Right forelimb (tissue), 1 donor: ENCODE measurements at places on chromosomes 1 and 21.

GRCh38 chr1:14190508-14190907 lies 408.0 kb upstream of the KAZN start:
- DNase-seq, result no peak

DNA sequence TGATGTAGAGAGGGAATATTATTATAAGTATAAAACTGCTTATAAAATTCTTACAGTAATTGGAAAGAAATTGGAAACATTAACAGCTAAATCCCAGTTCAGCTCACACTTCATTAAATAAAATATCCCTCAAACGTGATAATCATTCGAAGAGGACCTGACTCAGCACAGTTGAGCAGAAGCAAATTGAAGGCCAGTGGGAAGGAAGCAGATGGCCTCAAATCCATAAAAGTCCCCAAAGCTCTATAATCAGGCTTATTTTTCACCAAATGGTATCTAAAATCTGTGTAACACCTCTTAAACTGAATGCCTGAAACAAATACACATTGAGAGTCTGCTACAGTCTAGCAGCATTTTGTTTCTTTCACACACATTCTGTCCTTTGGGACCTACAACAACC lies 106.8 kb downstream of the TENT5C start:
- DNase-seq, result no peak

- DNase-seq, result no peak
Measured at GRCh38 chr1:238323490-238323889, 432.8 kb upstream of the ZP4 start.

GRCh38 chr1:23344987-23345472 lies 946 bp upstream of the HNRNPR start:
- peak; percentile 62 for DNase-seq

DNA sequence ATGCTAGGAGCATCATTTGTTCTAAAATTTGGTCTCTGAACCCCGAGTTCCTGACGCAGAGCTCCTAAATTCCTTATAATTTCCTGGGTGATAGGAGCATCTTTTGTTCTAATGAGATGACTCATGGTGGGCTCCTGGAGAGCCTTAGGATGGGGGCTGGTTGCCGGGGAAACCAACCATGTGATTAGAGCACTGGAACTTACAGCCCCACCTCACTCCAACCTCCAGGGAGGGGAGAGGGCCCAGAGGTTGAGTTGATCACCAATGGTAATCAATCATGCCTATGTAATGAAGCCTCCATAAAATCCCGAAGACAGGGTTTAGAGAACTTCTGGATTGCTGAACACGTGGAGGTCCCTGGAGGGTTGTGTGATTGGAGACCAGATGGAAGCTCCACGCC lies 7.7 kb downstream of the SHISAL2A start:
- no peak for DNase-seq

DNA sequence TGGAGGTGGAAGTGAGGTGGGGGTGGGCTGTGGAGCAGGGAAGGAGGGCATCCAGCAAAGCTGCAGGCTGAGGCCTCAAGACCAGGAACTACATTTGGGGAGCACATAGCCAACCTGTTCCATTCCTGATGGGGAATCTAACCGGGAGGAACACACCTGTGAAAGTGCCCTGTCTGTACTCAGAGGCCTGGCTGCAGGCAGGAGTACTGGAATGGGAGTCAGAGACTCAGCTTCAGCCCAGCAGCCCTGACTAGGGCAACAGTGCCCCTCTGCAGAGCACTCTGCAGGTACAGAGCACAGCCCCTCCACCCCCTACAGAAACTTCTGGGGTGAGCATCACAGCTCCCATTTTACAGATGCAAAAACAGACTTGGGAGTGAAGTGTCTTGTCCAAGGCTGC lies 126.4 kb downstream of the DMRTB1 start:
- DNase-seq, result peak; percentile 16

DNA sequence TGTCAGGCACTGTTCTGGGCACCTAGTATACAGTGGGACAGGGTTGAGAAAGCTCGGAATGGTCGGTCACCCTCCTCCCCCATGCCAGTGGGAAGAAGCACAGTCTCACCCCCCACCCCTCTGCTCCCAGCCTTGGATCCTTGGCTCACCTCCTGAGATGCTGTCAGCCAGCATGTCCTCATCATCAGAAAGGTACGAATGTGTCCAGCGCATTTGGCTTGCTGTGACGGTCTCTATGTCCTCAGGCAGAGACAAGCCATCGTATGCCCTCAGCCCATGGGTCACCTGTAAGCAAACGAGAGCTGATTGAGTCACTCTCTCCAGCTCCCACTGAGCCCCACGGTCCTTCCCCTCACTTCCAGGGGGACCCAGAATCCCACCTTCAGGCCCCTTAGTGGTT lies 41.1 kb downstream of the HSPG2 start:
- no peak for DNase-seq

- DNase-seq, result no peak
Measured at GRCh38 chr21:14312871-14313270, 70.1 kb downstream of the HSPA13 start.

- DNase-seq, result no peak
Measured at GRCh38 chr1:45325851-45326506, 716 bp upstream of the HPDL start.

GRCh38 chr1:90710579-90711536 lies 6.2 kb downstream of the BARHL2 start:
- no peak for DNase-seq

DNA sequence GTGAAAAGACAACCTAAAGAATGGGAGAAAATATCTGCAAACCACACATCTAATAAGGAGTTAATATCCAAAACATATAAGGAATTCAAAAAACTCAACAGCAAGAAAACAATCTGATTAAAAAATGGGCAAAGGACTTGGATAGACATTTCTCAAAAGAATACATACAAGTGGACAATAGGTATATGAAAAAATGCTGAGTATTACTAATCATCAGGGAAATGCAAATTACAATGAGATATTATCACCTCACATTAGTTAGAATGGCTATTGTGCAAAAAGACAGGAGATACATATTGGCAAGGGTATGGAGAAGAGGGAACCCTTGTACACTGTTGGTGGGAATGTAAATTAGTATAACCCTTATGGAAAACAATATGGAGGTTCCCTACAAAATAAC lies 44.9 kb downstream of the TRMT1L start:
- no peak for DNase-seq

DNA sequence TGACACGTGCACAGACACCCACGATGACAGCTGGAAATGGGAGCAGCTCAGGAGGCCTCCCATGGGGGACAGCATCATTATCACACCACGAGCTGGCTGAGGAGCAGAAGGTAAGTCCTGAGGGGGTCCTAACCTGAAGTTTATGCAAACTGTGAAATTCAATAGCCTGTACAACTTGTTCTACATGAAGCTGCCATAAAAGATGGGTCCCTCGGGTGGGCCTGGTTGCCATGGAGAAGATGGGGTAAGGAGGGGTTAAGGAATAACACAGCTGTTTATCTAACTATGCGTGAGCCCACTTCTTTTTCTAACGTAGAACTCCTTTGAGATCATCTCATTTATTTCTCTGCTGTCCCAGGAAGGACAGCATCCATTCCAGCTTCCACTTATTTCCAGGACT lies 163.4 kb upstream of the CD34 start:
- no peak for DNase-seq

DNA sequence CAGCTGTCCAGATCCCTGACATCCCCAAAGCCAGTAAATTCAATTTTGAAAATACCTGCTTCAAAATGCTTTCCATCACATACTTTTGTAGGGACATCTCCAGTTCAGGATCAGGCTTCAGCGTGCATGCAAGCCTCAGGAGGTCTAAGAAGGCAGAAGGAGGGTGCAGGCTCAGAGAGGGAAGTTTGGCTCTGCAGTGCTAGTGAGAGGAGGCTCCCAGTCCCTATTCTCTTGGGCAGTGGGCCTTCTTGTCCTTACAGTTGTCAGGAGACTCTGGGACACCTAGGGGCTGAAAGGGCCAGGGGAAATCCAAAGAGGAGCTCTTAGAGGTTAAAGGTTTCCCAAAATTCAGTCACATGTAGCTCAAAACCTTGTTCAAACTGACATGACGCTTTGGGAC lies 20.1 kb downstream of the ADCY10 start:
- no peak for DNase-seq

GRCh38 chr1:15172405-15173259 lies 19.1 kb downstream of the TMEM51 start:
- DNase-seq, result no peak

GRCh38 chr1:96583903-96584302 lies 137.7 kb upstream of the PTBP2 start:
- no peak for DNase-seq

DNA sequence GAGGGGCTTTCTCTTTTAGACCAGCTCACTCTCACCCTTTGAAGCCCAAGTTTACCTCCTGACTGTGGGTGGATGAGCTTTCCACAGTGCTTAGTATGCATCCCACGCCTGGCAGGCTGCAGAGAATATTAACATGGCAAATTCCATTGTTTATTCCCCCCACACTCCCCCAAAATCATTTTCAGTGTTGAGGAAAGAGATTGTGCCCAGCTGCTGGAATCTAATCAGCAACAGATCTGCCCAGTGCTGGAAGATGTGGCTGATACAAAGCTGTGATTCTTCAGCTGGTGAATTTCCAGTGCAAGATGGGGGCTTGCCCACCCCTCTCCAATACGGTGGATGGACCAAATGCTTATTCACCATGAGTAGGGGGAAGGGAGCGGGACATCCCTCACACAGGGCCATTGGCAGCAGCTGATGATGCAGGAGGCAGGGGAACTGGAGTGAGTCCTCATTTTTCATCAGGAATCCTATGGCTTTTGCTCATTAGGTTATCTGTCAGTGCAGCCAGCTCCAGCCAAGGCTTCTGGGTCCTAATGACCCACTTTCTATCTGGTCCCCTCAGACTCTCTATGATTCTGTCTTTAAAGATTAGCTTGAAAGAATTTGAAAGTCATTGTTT lies 39.7 kb upstream of the KCNA3 start:
- DNase-seq, result no peak

- no peak for DNase-seq
Measured at GRCh38 chr1:167648978-167649744, 19.1 kb downstream of the RCSD1 start.

- DNase-seq, result no peak
Measured at GRCh38 chr1:119784191-119784781, 15.6 kb upstream of the HMGCS2 start.

DNA sequence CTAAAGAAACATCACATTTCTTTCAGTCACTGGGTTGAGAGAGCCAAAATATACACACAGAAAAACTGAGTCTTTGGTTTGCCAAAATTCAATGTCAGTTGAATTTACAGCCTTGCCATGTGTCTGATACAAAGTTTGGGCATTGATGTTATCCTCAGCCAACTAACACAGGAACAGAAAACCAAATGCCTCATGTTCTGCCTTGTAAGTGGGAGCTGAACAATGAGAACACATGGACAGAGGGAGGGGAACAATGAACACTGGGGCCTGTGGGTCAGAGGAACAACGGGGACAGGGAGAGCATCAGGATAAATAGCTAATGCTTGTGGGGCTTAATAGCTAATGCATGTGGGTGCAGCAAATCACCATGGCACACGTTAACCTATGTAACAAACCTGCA lies 39.6 kb upstream of the C21orf91 start:
- no peak for DNase-seq

DNA sequence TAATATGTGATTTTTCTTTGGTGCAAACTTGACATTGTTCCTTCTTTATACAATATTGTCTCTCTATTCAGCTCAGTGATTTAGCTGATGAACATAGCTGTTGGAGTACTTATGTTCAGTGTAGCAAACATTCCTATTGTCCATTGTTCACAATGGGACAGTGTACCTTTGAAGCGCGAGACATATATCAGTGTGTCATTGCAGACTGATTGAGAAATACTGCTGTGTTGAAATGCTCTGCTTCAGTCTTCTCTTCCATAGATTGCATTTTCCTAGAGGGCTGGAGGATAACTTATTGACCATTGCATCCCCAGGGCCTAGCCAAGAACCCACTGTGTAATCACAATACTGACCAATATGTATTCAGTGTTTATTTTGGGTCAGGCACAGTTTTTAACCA lies 46.5 kb downstream of the HLX start:
- DNase-seq, result no peak

DNA sequence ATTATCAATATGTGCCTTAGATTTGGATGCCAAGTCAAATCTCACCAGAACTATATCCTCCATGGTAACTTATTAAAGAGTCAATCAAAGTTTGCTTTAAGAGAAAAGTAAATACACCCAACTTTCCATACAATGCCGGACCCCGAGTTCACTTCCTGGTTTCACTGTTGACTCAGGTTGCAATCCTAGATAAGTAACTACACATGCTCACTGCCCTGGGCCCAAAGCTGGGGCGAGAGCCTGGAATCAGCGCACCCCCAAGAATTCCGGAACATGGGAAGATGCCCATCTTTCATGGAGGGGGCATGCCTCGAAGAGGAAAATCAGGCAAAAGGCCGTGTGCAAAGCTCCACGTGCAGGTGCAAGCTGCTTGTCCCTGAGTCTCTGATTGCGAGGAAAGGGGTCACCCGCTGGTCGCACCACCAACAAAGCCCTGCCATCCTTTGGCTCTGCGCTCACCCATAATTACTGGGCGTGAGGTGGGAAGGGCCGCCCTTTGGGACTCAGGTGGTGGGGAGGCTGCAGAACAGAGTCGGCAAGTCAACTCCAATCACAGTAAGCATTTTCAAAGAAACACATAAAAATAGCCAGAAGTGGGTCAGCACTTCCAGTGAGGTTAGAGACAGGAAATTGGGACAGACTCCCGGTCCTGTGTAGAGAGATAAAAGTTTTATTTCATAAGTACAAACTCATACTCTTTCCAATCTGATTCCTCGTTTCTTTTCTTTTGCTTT lies 167.7 kb downstream of the TOMM20 start:
- no peak for DNase-seq

DNA sequence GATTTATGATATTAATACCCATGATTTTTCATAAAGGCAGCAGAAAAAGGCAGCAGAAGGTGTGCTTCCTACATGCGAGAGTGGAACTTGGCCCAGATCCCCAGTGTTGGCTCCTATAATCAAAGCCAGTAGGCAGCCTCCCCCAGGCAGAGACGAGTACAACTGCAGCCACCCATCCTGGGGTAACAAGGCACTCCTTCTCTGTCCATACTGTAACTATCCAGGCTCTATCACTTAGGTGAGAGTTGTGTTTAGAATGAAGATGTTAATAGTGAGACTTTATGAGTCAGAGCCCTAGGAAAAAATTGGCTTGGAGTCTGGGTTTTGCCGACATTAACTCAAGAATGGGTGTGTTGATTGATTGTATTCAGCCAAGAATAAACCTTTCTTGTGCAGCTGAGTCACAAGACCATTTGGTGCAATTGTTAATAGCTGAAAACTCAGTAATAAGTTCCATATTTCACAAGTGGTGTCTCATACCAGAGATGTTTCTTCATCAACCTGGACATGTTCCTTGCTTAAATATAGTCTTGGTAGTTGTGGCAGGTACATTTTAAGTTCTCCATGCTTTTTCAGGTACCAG lies 322.3 kb downstream of the DUSP10 start:
- DNase-seq, result no peak

- DNase-seq, result no peak
Measured at GRCh38 chr1:232367293-232367692, 262.6 kb downstream of the SIPA1L2 start.

DNA sequence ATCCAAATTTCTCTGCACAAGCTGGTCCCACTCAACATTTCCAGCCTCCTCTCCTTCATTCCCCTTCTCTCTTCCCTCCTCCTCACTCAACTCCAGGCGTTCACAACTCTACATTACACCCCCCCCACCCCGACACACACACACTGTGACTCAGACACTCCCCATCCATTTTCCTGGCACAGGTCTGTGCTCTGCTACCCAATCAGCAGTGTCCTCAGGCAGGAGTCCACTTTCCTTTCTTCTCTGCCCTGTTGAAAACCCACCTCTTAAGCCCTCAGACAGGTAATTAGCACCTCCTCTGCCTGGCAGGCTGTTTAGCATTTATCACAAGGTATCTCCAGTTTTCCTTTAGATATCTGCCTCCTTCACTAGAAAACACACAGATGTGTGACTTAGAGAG lies 8.8 kb upstream of the LMX1A start:
- DNase-seq, result no peak
